Activated CD4-positive, alpha-beta T cell treated with anti-CD3 and anti-CD28 coated beads for 24 hours (primary cell): ENCODE measurements at places on chromosomes 4 and X.

DNA sequence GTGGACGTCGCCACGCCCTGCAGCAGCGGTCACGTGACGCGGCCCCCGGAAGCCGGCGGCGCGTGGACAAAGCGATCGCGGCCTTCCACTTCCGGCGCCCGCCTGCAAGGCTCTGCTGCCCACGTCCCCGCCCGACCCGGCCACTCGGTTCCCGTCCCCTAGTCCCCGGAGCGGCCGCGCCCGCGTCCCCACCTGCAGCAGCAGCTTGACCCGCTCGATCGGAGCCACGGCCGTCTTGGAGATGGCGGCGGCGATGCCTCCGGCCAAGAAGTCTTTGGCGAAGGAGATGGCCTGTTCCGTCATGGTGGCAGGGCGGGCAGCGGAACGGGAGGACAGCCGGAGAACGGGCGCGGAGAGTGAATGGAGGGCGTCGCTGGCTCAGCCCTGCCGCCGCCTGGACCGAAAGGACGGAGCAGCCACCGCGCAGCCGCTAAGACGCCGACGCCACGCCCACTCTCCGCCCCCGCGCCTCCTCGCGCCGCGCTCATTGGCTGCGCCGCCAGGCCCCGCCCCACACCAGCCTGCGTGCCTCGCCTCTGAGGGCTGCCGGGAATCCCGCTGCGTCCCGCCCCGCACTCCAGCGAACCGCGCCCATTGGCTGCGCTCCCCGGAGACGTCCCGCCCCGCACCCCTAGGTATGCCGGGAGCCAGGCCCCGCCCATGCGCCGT, at the start of gene SLC25A6:
SLC25A6 (minus strand) TSS at position 407 of the 669 bp plus-strand sequence; CDS start at position 303, 104 bp downstream.
- peak; percentile 99 for DNase-seq

GRCh38 chr4:87856816-87857215, 24.0 kb downstream of the MEPE start:
- DNase-seq: no peak

GRCh38 chr4:99735822-99736221, 78.2 kb upstream of the C4orf54 start:
- DNase-seq: no peak

DNA sequence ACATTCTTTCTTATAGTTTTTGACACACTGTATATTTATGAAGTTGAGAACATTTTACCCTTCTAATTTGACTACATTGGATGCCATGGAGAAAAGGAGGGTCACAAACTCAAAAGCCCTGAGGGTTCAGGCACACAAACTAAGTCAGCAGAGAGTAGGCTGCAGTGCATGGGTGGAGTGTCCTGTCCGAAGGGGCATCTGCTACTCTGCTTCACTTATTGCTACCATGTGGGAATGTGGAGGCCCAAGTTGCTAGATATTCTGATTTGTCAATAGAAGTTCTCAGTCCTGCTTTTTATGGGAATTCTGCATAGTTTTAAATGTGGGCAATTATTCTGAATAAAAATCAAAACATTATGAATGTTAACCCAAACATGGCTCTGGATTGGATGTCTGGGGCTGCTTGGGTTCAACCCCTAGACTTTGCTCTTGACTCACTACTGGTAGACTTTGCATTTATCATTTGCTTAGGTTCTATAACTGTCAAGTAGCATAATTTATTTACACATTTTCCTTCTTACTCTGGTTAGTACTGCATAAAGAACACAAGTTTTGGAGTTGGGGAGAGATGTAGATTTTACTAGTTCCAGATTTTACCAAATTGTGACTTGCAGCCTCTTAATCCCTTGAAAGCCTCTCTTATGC, 255.1 kb downstream of the SPRY1 start:
- no peak for DNase-seq

GRCh38 chr4:30535255-30535654, 184.9 kb upstream of the PCDH7 start:
- no peak for DNase-seq

- DNase-seq: no peak
Observed at GRCh38 chr4:141534985-141535384, 101.4 kb upstream of the IL15 start.

DNA sequence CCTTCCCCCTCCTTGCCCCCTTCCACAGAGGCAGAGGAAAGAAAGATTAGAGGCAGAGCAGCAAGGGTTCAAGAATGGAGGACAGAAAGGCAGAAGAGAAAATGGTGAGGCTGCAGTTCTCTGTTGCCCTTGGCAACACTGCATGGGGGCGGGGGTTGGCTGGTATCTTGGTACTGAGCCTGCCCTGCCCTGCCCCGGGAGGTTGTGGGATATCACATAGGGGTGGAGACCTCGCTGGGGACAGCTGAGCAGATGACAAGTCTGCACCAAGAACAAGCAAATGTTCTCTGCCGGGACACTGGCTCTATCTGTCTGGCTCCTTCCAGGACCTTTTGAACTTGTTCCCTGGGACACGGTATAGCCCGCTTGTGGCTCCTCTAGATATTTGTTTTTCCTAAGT, 39.8 kb downstream of the NHS start:
- no peak for DNase-seq

DNA sequence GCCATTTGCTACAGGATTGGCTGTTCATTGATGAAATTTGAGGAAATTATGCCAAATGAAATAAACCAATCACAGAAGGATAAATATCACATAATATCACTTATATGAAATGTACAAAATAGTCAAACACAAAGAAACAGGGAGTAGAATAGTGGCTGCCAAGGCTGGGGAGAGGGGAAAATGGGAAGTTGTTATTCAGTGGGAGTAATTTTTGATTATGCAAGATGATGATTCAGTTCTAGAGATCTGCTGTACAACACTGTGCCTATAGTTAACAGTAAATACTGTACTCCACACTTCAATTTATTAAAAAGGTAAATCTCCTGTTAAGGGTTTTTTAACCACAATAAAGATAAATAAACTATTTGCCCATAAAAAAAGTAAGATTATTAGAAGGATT, 101.1 kb downstream of the TMA16 start:
- DNase-seq: no peak

DNA sequence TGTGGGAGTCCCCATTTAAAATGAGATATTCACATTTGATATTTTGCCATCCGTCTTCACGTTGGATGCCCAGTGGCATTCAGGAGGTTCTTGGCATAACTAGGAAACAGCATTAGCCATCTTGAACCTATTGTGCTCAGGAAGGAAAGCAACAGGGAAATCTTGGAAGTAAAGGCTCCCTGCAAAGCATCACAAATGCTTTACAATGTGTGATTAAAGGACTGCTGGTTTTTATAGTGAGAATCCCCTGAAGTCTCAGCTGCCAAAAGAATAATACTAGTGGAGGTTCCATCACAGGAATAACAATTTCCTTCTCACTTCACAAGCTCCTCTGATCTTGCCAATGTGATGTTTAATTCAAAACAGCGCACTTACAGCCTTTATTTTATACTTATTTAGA, 49.7 kb upstream of the NPNT start:
- DNase-seq: no peak

GRCh38 chrX:9903146-9903545, 64.0 kb upstream of the CLDN34 start:
- DNase-seq: no peak

DNA sequence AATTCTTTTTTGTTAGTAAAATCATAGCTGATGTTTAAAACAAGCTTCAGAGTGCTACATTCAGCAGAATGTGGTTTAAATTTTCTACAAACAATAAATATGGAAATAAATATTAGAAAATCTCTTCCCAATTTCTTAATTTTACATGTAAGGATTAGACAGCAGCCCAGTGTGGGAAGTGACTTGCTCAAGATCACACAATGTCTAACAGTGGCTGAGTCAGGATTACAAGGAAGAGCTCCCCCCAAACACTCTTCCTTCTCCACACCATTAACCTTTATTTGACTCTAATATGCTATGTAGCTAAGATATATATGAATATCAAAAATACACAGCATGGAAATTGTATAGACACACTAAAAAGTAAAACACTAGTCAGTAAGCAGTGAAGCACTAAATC, 59.5 kb downstream of the SLC10A7 start:
- DNase-seq: no peak

- DNase-seq: no peak
Observed at GRCh38 chrX:22373766-22374165, 101.1 kb downstream of the CBLL2 start.

- DNase-seq: no peak
Observed at GRCh38 chrX:115679460-115679859, 118.5 kb downstream of the PLS3 start.

DNA sequence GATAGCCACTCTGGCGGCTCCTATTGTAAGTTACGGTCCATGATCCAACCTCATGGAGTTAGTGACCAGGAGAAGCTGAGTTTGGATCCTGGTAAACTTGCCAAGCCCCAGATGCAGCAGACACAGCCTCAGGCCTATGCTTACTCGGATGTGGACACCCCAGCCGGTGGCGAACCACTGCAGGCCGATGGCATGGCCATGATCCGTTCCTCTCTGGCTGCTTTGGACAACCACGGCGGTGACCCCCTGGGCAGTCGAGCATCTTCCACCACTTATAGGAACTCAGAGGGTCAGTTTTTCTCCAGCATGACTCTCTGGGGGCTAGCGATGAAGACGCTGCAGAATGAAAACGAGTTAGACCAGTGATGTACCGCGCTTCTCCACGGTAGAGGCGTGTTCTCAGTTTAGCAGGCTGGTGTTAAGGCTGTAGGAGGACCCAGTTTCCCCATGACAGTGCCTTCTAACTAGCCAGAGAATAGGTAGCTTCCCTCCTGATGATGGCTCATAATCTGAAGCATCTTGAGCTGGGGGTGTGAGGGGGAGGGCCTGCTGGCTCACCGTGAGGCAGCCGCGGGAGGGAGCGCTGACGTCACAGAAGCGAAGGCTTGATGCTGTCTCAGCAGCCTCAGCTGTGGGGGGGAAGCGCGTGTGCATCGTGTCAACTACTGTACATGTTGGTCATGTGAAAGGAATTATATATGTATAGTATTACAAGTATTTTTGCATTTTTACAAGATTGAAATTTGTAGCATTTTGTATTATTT, 31.1 kb downstream of the ZBTB49 start:
- DNase-seq: no peak

DNA sequence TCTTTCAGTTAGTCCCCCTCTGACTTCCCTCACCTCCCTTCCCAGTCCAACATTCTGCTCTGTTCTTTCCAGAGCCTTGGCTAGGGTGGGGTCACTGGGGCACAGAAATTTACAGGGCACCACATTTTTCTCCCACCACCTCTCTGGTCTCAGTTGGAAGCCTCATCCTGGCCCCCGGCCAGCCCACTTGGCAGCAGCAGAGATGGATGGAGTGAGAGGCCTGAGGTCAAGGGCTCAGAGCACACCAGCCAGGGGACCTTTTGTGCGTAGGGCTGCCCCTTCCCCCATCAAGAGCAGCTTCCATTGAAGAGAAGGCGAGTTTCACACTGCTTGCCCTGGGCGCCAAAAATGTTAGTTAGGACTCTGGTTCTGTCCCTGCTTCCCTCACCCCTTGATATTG, 230.9 kb downstream of the SOX3 start:
- no peak for DNase-seq

DNA sequence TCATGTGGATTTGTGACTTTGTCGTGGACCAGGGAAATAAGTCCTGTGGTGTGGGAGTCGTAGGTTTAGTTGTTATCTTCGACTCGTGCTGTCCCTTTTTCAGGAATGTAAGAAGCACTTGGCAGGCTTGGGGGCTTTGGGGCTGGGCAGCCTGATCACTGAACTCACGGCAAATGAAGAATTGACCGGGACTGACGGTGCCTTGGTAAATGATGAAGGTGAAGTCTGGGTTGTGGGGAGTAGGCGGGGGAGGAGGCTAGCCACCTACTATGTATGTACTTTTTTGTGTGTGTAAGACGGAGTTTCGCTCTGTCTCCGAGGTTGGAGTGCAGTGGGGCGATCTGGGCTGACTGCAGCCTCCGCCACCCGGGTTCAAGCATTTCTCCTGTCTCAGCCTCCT, 1.2 kb downstream of the TAF1 start:
- no peak for DNase-seq

- no peak for DNase-seq
Observed at GRCh38 chr4:139647952-139648351, 17.7 kb upstream of the MGST2 start.

DNA sequence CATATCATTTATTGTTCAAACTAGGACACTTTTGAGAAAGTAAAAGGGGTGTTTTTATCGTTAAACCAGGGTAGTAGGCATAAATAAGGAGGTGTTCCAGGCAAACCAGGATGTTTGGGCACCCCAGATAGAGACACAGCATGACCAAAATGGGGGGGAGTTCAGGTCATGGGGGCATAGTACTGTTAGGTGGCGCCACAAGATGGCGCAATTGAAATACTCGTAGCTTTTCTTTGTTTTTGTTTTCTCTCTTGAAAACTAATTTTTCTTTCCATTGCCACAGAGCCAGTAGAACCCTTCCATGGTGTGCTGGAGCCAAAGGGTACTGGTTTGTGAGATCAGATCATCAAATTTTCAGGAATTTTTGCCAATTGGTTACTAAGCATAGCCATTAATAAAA, 283.4 kb downstream of the BCOR start:
- no peak for DNase-seq

DNA sequence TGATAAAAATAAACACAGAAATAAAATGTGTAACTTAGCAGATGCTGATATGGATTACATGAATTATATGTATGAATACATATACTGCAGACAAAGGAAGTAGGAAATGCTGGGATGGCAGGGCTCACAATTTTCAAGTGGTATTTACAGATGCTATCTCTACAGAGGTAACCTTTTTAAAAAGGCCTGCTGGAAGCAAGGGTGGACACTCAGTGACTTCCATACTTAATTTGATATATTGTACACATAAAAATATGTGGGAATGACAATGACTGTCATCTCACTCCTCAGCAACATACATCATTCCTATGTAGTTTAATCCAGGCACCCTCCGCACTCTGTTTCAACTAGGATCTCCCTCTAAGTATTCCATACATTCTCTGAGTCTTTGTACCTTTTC, 452.9 kb downstream of the DTHD1 start:
- DNase-seq: no peak

DNA sequence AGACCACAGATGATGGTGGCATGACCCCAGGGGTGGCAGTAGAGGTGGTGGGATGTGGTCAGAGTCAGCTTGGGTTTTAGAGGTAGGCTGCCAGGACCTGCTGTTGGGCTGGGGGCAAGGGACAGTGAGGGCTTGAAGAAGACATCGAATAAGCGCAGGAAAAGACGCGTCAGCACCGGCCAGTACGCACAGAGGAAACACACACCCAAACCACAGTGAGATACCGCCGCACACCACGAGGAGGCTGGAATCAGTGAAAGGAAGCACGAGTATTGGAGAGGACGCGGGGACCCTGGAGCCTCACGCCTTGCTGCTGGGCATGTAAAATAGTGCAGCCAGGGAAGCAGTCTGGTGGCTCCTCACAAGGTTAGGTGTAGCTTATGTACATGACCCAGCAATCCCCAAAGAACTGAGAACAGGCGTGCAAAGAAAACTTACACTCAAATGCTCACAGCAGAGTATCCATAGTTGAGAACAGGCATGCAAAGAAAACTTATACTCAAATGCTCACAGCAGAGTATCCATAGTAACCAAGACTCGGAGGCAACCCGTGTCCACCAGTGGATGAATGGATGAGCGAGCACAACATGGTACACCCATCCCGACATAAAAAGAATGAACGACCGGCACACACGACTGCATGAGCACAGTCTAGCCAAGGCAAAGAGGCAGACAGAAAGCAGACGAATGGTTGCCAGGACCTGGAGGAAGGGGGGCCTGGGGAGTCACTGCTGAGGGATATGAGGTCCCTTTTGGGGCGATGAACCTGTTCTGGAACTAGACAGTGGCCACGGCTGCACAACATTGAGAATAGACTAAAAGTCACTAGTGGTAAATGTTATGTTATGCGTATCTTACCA, 13.3 kb downstream of the PDZD4 start:
- DNase-seq: no peak
